ENCODE measurements at places on chromosomes 7 and 10.

GRCh38 chr10:129809841-129810240, 154.2 kb downstream of the EBF3 start:
- no peak for DNase-seq

- no peak for DNase-seq
Measured at GRCh38 chr10:94149702-94150101, 156.0 kb downstream of the PLCE1 start.

- no peak for DNase-seq
Measured at GRCh38 chr7:100397315-100398081, 24.2 kb downstream of the PILRA start.

GRCh38 chr10:69242040-69242851, 22.1 kb downstream of the HKDC1 start:
- DNase-seq = no peak

DNA sequence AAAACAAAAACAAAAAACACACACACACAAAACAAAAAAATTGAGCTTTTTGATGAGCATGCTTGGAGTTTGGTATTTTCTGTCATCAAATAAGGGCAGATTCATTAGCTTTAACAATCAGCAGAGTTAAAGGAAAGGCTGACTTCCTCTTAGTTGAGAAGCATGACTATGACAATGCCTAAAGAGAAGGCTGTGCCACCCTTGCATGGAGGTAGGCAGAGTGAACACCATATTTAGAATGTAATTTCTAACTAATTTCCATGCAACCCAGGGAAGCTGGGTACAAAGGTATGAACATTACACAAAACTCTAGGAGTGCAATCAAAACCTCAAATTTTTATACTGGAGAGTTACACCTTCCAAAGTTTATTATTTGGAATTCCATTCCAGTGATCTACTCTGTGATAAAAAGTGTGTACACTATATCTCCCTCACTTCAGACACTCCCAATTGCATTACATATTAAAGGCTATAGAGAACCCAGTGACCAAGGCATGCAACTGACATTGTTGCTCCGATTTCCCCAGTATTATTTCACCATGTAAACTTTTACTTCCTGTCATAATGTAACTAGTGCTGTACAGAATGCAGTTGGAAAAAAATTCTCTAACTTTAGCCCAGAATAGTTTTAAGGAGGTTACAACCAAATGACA, 9.4 kb upstream of the CYCS start:
- no peak for DNase-seq
